ENCODE measurements at places on chromosomes 12 and 14. TPM values are rescaled to one million over a fixed set of nuclear protein-coding genes. Genes with fewer than 3 reads are reported as not detected.
A peak's percentile ranks its signal among the peaks of the same experiment; 100 is the strongest.

Gene ETNK1
- total RNA-seq: 17.4 TPM

Gene LYZ
- not detected for total RNA-seq

Gene ATF7
- 12.4 TPM for total RNA-seq

Gene KRT78
- not detected for total RNA-seq

Gene HSPB8
- 49.4 TPM for total RNA-seq

Gene ESPL1
- total RNA-seq: 22.6 TPM

Gene HRK
- not detected for total RNA-seq

Gene TEP1
- total RNA-seq: 12.0 TPM

Gene BRI3BP
- 8.8 TPM for total RNA-seq

- no peak for DNase-seq
Observed at GRCh38 chr14:104827177-104828055, 26.5 kb downstream of the ZBTB42 start.

GRCh38 chr14:29126361-29126760 lies 359.8 kb downstream of the FOXG1 start:
- no peak for DNase-seq

- DNase-seq: no peak
Observed at GRCh38 chr12:11729439-11730150, 80.1 kb downstream of the ETV6 start.

DNA sequence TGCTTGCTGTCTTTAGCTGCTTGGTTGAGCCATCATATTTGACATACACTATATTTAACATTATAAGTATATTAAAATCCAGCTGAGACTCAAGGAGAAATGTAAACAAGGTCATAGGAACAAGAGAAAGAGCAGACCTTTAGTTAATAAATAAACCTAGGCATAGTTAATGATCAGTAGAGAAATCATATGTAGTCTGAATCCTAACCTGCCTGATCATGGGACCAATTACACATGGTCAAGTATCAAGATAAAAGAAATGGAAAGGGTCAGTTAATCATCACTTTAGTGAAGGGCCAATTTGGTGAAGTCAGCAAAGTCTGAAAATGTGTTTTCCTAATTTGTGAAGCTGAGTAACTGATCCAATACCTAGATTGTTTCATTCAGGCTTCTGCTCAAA lies 7.5 kb downstream of the RNF212B start:
- no peak for DNase-seq

GRCh38 chr12:8123124-8123912 lies at the start of gene CLEC4A:
CLEC4A (plus strand) TSS chr12:8123617; CDS start chr12:8123879, 262 bp downstream.
- no peak for DNase-seq

DNA sequence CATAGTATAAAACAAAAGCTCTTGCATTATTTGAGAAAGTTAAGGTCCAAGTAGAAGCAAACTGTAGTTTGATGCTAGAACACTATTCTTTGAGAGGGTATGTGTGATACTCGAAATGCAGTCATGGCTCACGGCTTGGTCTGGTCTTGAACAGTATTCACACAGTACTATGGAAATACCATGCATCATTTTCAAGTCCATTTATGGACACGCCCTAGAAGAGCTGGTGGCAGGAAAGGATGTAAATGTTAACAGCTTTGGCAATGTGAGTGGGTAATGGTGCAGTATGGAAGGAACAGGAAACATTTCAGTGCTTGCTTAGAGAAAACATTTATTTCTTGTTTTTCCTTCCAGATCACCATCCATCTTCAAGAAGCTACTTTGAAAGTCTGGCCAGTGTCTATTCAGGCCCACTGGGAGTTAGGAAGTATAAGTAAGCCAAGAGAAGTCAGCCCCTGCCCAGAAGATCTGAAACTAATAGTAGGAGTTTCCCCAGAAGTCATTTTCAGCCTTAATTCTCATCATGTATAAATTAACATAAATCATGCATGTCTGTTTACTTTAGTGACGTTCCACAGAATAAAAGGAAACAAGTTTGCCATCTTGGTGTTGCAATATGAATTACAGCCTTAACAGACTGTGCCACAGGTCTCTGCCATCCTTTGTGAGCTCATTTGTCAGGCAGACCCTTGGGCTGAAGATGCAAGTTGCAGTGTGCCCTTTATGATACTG lies 5.7 kb upstream of the AKAP5 start:
- DNase-seq: no peak

- DNase-seq: peak; percentile 15
Observed at GRCh38 chr12:39807043-39807442, 187.4 kb upstream of the ABCD2 start.

DNA sequence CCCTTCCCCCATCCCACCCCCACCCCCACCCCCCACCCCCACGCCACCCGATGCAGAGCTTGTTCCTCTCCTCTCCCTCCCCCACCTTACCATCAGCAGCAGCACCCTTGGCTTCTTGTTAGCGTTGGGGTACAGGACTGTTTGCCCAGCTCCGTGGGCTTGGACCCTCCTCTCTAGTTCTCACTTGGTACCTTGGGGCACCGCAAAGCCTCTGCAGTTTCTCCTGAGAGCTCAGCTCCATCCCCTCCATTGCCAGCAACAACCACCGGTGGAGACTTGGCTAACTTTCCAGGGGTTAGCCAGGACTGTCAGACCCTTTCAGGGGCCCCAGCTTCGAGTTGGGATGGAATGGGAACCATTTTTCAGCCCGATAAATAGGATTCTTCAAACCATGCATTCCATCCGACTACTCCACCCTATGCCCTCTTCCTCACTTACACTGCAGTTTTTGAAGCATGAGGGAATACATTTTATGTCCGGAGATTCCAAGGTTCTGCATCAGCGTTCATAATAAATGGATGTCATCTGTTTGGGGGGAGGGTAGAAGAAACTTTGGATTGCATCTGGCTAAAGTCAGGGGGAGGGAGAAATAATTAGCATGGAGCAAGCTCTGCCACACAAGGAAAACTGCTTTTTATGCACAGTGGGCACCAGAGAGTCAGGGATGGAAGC lies 1.1 kb downstream of the SCN8A start:
- no peak for DNase-seq

GRCh38 chr14:67392123-67392522 lies 19.8 kb downstream of the PLEK2 start:
- no peak for DNase-seq

- no peak for DNase-seq
Observed at GRCh38 chr14:69684461-69685217, 73.2 kb downstream of the SUSD6 start.

DNA sequence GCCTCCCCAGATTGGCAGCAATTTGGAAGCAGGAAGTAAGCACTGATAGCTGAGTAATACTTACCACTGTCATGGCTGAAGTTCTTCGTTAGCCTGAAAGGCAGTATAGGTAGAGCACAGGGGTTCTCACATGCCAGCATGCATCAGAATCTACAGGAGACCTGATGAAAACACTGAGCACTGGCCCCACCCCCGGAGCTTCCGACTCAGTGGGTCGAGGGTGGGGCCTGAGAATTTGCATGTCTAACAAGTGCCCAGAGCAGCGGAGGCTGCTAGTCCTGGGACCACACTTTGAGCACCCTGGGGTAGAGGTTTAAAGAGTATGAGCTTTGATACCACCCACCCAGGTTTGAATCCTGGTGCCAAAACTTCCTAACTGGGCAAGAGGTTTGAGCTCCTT lies 89.6 kb downstream of the FBXW8 start:
- no peak for DNase-seq

DNA sequence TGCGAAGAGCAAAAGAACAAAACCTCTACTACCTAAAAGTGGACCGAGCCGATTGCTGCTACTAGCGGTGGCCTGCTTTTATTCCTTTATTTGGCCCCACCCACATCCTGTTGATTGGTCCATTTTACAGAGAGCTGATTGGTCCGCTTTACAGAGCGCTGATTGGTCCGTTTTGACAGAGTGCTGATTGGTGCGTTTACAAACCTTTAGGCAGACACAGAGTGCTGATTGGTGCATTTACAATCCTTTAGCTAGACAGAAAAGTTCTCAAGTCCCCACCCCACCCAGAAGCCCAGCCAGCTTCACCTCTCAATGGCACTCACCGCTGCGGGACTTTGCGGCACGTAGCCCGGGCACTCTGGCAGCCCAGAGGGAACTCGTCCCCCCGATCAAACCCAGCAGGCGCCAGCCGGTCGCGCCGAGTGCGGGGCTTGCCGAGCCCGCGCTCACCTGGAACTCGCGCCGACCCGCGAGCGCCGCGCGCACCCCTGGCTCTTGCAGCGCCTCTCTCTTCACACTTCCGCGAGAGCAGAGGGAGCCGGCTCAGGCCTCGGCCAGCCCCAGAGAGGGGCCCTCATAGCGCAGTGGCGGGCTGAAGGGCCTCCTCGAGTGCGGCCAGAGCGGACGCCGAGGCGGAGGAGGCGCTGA lies 8.7 kb upstream of the FGD4 start:
- no peak for DNase-seq

- DNase-seq: peak; percentile 57
Observed at GRCh38 chr12:79782172-79782900, 91.6 kb upstream of the PAWR start.

DNA sequence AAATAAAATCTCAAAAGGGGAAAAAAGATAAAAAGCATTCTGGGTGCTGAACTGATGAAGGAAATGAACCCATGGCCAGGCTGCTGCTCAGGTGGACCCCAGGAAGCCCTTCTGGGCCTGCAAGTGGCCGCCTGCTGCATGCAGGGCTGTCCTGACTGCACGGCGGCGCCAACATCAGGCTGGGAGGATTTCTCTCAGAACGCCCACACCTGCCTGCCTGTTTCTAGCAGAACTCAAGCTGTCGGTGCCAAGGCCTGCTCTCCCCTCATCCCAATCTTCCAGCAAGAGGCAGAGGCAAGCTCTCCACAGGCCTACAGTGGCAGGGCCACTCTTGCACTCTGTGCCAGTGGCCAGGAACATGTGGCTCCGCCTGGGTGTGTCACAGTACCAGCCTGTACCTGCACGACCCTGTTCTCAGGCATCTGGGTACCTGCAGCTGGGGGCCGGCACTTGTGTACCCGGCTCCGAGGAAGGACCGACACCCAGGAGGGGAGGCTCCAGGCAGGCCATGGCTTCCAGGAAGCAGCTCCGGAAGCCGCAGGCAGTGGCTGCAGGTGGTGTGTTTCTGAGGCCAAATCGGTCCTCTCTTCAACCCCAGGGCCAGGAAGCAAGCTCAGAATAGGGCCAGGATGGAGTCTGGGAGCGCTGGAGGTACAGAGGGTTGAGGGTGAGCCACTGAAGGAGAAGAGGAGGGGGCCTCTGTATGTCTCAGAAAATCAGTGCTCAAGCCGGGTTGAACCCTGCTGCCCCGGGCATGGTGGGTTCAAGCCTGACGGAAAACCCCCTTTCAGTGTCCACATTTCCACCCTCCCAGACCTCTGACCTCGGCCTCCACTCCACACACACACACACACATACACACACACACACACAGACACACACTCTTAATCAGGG lies 2.5 kb upstream of the INF2 start:
- DNase-seq: no peak

DNA sequence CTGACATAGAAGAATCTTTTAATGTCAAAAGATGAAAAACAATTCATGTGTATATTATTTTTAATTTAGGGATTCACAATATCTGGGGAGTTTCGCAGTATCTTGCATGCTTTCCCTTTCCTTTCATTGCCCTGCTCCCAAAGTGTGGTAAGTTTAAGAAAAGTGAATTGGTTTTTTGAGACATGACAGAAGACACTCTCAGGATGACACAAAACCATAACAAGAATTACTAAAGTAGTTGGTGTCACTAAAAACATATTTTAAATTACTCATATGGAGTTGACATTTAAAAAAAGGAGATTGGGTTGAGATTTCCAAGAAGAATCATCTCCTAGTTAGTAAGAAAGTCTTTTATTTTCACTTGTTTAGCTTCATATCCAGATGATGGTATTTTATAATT lies 5.1 kb upstream of the PCNX1 start:
- no peak for DNase-seq

DNA sequence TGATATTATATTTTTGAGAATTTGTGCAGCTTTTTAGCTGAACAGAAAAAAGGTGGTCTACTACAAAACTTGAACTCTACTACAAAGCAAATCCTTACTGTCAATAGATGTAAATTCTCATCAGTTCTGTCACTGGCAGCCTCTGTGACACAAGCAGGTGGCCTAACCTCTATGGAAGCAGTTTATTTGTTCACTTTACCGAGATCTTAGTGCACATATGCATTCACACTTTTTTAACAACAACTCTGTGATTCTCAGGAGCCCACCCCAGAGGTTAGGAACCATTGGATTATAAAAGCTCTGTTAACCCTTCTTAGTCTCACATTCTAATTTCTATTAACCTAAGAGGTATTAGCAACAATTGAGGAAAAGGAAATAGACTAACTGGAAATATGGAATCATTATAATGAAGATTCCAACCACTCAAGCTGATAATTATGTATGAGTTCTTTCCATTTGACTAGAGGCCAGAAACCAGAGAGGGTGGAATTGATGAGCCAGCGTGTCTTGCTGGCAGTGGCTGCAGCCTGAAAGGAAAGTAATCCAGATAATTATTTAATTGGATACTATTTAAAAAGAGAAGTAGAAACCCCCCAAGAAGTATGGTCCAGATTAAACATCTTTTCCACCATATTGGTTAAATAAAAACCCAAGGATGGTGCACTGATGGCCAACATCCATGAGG lies 451.1 kb downstream of the TMEM117 start:
- DNase-seq: no peak

GRCh38 chr14:86166541-86166940 lies 636.6 kb downstream of the FLRT2 start:
- no peak for DNase-seq

DNA sequence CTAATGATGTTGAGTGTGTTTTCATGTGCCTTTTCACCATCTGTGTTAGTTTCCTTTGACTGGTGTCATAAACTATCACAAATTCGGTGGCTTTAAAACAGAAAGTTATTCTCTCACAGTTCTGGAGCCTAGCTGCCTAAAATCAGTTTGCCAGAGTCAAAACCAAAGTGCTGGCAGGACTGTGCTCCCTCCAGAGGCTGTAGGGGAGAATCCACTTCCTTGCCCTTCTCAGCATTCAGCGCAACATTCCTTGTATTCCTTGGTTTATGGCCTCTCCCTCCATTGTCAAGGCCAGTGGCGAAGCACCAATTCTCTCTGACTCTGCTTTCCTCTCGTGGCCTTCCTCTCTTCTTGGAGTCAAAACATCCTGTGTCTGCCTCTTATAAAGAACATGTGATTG lies 174.2 kb upstream of the PDE3A start:
- DNase-seq: peak; percentile 53

- DNase-seq: peak; percentile 52
Observed at GRCh38 chr12:92408072-92408900, 262.6 kb upstream of the BTG1 start.

- DNase-seq: no peak
Observed at GRCh38 chr12:110613071-110613770, 708 bp upstream of the TCTN1 start.

GRCh38 chr12:119393677-119394076 lies 59.1 kb downstream of the CCDC60 start:
- no peak for DNase-seq

GRCh38 chr14:89340200-89341181 lies 76.5 kb downstream of the FOXN3 start:
- peak; percentile 41 for DNase-seq

DNA sequence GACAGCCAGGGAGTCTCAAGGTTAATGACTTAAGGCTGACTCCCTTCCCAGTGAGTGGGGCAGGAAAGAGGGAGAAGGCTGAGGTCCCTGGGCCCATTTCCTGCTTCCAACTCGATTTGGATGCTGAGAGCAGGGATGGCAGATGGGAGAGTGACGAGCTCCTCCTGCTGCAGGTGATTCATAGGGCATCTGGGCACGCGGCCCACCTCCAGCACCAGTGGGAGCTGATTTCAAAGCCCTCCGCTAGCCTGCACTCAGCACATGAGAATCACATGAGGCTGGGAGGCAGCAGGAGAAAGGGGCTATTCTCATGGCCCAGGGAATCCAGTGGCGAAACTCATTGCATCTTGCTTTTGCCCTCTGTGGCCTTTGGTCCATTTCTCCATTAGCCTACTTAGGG lies 90.8 kb downstream of the SSPN start:
- DNase-seq: no peak

GRCh38 chr12:123929946-123930583 lies 42.6 kb downstream of the CCDC92 start:
- DNase-seq: no peak
